A549 (cell line): ENCODE measurements at places on chromosomes 6 and 20.

DNA sequence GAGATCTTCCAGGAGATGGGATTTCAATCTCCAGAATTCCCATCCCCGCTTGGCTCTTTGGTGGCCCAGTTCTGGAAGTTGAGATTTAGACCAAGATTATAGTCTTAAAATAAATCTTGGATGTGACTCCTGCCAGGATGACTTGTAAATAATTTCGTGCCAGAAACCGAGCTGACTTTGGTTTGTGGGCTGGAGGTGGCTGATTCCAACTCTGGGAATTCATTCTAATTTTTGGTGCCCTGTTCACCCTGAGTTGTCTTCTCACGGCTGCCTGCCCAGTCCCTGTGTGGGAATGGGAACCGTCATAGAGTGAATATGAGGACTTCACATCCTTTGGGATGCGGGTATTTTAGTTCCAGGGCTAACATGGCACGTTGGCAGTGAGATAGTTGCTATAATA lies 64.8 kb downstream of the JARID2 start:
- no peak for DNase-seq

GRCh38 chr6:13486679-13487121 lies 700 bp downstream of the GFOD1 start:
- DNase-seq, result peak; percentile 53

DNA sequence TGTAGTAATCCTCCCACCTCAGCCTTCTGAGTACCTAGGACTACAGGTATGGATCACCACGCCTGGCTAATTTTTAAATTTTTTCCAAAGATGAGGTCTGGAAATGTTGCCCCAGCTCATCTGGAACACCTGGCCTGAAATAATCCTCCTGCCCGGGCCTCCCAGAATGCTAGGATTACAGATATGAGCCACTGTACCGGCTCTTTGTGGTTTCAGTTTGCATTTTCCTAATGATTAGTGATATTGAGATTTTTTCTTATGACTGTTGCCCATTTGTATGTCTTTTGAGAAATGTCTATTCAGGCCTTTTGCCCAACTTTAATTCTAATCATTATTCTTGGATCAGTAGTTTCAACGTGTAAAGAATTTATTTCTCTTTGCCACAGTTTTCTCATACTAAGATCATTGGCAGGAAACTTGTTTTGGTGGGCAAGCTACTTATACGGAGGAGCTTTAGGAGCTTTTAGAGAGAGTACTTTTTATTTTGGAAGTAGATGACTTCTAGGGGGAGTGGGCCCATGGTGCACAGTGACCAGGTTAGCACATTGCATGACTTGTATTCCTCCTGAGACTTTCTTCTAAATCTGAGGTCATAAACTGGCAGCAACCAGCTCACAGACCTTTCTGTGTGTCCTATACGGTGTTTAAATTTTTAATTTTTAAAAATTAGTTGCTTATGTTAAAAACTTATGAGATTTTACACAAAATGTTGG lies 62.3 kb downstream of the STK4 start:
- DNase-seq, result no peak

GRCh38 chr6:35600659-35601125 lies 88.0 kb upstream of the TULP1 start:
- DNase-seq, result no peak
